Omental fat pad (tissue), 4 donors: ENCODE measurements at places on chromosomes 1 and 21. TPM values are rescaled to one million over a fixed set of nuclear protein-coding genes. Genes with fewer than 3 reads are reported as not detected.

Gene LCE6A
- not detected for total RNA-seq

Gene GJB5
- not detected for total RNA-seq

Gene LCE1C
- not detected for total RNA-seq

- DNase-seq: no peak
Measured at GRCh38 chr1:227459326-227459841, 104.0 kb upstream of the ZNF678 start.

- DNase-seq: no peak
Measured at GRCh38 chr21:37627074-37627473, 260.5 kb downstream of the DYRK1A start.

DNA sequence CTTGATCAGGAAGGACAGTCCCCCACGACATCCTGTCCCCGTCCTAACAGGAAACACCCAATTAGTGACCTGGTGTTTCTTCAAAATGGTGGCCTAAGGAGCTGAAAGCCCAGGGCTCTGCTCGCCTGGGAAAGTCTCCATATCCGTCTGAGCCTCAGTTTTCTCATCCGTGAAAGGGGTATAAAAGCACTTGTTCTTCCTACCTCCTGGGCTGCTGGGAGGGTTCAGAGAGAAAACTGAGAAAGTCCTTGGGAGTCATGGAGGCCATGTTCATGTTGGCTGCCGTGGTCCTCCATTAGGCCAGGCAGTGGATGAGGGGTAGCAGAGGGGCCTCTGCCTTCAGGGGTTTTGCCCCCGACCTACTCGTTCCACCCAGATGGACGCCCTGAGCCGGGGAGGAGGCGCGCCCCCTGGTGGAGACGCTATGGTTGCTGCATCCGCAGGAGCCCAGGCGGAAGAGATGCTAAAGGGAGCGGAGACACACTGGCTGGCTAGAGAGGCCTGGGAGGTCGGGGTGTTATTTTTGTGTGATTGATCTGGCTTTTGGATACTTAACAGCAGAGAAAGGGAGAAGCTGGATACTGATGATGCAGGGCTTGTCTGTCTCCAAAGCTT is 113.5 kb downstream of the PRDM2 start:
- DNase-seq: no peak

DNA sequence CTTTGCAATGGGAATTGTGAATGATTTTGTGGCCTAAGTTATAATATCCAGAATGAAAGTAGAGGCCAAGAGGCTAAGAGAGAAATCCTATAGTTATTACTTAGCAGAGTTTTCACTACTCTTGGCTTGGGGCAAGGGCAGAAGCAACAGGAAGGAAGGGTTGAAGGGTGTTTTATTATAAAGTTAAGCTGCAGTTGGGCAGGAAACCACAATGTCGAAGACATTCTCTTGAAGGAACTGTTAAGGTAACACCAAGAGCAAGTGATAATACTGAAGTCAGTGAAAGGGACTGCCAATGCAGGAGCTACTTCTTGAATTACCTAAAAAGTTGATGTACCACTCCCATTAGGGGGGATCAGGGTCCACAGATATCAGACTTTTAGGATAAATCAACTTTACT is 8.3 kb downstream of the XCL2 start:
- no peak for DNase-seq

- no peak for DNase-seq
Measured at GRCh38 chr1:183259924-183260323, 73.9 kb downstream of the LAMC2 start.

GRCh38 chr1:33763406-33763805 is 100.5 kb upstream of the HMGB4 start:
- no peak for DNase-seq

DNA sequence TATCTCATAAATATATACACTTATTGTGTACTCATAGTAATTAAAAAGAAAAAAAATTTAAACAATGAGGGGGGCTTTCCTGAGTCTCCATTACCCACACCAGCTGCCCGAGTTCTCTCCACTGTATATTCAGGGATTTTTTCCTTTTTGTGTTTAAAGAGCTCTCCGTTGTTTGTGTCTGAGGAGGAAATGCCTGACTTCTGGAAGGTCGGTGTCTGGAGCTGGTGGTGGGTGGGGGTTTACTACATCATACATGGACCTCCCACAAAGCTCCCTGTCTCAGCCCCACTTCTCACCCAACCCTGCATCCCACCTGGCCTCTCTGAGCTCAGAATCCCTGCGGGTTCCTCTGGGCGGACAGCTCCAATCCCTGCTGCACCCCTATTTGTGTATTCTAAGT is 64.1 kb upstream of the ETV3 start:
- DNase-seq: no peak

DNA sequence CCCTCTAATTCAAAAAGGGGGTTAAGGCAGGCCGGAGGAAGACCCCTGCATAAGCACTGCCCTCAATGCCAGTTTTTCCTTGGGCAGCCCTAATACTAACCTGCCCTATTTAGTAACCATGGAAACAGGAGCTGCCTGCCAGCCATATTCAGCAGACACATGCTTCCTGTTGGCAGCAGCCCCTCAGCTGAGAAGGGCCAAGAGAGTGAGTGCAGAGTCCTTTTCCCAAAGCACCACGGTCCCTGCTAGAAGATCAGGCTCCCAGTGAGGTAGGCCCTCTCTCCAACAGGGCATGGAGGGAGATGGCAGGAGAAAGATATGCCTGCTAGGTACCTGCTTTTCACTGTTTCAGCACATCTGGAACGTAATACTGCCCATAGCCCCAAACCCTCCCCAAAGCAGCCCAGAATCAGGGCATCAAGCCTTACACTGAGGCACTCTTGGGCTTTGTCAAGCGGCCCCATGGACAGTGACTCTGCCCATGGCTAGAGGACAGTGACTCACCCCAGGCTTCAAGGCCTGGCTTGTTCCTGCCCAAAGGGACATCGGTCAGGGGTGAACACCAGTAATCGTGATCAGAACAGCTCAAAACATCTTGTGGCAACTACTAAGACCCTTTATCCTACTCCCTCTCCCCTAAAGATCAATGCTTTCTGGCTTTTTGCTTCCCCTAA is 64.5 kb downstream of the BCAR3 start:
- no peak for DNase-seq

DNA sequence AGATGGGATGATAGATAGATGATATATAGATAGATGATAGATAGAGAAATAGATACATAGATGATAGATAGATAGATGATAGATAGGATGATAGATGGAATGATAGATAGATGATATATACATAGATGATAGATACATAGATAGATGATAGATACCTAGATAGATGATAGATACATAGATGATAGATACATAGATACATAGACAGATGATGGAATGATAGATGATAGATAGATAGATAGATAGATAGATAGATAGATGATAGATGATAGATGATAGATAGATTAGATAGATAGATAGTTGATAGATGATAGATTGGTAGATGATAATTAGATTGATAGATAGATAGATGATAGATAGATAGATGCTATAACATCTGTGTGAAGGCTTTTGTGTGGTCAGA is 201.7 kb upstream of the RAB4A start:
- DNase-seq: no peak

GRCh38 chr1:119767486-119767885 is 1.2 kb downstream of the HMGCS2 start:
- no peak for DNase-seq

DNA sequence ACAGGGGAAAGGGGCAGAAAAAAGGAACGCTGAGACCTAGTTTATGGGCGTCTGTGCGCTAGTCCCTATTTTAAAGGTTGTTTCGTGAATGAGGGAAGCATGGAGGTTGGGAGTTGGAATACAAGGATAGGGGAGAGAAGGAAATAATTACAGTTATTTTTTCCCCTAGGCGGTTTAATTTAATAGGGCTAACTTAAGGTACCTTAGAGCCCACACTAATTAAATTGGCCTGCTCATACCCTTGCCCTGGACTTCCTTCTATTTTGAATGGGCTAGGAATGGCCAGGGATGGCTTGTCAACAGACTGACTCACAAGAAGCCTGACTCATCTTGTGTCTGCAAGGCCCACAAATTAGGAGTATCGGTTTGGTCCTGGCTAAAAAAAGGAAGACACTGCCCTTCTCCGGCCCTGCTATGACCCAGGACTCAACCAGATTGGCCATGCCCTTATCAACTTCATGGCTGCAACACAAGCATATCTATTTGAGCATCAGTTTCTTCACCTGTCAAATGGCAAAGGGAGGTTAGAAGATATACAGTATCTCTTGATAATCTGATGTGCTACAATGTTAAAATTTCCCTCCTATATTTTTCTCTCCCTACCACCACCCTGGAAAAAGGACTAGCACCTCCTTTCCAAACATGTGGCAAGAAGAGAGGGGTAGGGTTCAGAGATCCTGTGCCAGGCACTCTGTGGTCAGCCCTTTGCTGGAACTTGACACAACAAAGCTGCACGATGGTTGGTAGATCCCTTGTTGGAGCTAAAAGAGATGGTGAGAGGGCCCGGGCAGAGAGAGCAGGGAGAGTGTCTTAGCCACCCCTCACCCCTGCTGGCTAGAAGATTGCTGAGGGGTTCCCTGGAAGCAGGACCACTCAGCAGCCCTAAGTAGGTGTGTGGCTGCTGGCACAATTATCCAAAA is 2.2 kb upstream of the SSBP3 start:
- no peak for DNase-seq

GRCh38 chr1:19797827-19798226 is 1.9 kb downstream of the TMCO4 start:
- no peak for DNase-seq

- no peak for DNase-seq
Measured at GRCh38 chr1:57289781-57290180, 134.1 kb downstream of the DAB1 start.
